ENCODE measurements at places on chromosomes 3 and 15.

- DNase-seq, result no peak
Observed at GRCh38 chr3:119747357-119747756, 34.5 kb upstream of the NR1I2 start.

DNA sequence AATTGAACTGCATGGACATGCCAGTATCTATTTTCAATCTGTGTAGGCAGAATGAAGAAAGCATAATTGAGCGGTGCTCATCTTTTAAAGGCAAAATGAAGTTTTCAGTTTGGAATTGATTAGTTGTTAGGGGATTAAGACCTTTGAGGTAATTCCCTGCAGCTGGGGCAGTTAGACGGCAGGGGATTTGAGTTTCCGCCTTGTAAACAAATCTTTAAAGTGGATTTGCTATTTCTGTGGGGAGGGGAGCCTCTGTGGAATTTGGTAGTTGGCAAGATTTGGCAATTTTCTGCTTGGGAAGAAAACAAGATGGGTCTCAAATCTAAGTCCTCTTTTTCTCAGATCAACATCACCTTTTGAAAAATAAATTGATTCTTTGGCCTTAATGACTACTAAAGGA is 212.5 kb upstream of the CNTN6 start:
- no peak for DNase-seq

GRCh38 chr3:52532838-52533622 is 627 bp downstream of the NT5DC2 start:
- no peak for DNase-seq

DNA sequence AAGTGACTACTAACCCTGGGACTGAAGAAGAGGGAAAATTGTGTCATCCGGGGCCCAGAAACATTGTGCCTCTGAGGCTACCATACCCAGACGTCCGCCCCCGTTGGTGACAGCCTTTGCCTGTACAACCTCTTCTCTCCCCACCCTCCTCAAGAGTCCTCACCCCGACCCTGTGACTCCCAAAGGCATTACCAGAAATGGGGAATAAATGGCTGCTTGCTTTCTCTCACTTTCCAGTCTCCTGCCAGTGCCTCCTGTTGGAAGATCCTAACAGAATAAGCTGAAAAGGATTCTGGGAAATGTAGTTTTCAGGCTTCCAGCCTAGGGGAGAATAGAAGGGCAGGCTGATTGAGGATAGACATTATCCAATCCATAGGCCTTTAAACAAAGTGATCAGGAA is 30.8 kb upstream of the SLC25A36 start:
- DNase-seq, result no peak

DNA sequence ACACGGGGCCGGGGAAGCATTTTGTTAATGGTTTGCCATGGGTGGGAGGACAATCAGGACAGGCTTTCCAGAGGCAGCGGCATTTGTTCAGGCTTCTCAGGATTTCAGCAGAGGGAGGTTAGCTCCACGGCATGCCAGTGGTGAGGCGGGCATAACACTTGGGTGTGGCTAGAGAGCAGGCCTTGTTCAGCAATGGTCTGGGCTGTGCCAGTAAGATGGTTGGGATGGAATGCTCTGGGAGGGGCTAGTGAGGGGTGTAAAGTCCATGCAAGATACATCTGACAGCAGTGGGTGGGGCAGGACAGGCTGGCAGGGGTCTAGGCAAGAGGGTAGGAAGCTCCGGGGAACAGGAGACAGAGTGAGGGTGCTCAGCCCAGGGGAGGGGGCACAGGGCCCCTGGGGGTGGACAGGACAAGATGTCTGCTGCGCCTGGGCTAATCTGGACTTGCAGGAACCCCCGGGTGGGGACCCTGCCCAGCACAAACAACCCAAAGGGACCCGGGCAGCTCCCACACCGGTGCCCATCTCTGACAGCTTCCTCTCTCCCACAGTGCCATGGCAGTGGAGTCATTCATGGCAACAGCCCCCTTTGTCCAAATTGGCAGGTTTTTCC is 8.4 kb downstream of the TMEM43 start:
- no peak for DNase-seq

- no peak for DNase-seq
Observed at GRCh38 chr15:32091505-32092380, 61.4 kb downstream of the CHRNA7 start.

- no peak for DNase-seq
Observed at GRCh38 chr3:430186-430585, 233.6 kb downstream of the CHL1 start.

DNA sequence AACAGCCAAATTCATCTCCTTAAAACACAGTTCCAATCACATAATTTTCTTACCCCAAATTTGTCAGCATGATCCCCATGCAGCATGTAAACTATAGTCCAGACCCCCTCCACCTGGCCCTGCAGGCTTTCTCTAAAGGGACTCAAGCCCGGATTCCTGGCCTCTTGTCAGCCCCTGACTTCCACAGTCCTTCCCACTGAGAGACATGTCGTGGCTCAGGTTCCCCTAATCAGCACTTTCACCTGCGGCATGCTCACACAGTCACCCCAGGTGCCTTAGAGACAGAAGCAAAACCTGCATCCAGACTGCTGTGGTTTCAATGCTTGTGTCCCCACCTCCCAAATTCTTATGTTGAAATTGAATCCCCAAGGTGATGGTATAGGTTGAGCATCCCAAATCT is 372.7 kb upstream of the ATP10A start:
- no peak for DNase-seq

DNA sequence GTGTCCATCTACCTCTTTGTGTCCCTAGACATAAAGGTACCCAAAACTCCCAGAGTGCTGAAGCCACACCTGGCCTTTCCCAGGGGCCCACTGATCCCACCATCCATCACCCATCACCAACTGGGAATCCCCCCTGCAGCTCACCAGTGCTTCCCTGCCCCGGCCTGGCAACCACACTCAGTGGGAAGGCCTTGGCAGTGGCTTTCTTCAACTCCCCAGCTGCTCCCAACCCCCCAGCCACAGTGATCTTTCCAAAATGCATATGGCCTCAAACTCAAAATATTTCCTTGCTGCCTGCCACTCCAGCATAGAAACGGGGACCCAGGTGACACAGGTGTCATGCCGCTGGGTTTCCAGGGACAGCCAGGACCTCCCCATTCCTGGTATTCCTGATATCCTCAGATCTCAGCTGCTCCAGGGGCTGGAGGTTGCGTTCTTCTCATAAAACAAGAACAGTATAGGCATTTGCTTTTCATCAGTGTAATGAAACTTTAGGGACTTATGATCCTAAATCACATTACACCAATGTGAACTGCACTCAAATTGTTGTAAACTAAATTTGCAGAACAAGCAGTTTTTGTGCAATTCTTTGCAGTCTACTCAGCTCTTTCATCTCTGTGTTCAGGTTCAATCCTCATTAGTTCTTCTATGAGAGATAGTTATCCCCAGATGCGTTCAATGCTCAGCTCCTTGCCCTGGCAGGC is 1.3 kb downstream of the OCA2 start:
- no peak for DNase-seq

DNA sequence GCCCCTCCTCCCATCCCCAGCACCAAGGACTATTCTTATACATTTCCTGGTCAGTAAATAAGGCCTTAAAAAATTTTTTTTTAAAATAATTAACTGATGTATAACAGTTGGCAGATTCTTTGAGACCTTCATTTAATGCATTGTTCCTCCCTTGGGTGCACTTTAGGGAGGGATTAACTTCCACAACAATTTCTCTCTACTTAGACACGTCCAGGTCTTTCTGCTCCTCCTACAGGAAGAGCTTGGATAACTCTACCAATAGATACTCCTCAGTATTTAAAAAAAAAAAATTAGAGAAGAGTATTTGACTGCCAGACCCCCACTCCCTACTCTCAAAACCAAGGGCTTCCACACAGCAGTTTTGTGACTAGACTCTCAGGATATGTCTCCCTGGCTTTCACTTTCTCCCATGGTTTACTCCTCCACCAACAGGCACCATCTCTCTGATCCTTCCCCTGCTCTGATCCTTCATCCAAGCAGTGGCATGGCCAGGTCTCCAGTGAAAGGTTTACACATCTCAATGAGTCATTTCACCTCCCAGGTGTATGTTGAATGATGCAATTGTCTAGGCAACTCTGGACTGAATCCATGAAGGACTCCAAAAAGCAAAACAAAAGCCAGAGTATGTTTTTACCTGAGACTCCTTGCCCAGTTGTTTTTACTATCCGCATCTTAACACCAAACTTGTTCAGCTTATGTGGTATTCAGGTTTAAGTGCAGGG is 7.4 kb downstream of the ZIC4 start:
- no peak for DNase-seq

GRCh38 chr3:31377045-31377642 is 155.6 kb upstream of the STT3B start:
- DNase-seq, result no peak

GRCh38 chr3:50873376-50874157 is 198.8 kb downstream of the DOCK3 start:
- DNase-seq, result no peak
